ENCODE measurements at places on chromosomes 7 and 10.
A peak's percentile ranks its signal among the peaks of the same experiment; 100 is the strongest.

DNA sequence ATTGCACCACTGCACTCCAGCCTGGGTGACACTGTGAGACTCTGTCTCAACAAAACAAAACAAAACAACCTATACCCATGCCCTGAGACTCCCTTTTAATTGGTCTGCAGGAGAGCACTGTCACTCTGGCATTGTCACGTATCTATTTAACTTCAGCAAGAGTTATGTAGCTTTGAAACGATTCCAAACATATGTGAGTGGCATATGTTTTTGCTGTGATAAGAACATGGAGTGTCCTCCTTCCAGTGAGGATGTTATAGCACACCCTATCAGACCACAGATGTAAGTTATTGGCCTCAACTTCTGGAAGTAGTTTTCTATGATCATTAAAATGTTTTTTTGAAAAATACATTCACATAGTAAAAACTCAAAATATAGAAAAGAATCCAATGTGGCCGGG lies 15.5 kb upstream of the DNAJC12 start:
- peak; percentile 4 for DNase-seq

DNA sequence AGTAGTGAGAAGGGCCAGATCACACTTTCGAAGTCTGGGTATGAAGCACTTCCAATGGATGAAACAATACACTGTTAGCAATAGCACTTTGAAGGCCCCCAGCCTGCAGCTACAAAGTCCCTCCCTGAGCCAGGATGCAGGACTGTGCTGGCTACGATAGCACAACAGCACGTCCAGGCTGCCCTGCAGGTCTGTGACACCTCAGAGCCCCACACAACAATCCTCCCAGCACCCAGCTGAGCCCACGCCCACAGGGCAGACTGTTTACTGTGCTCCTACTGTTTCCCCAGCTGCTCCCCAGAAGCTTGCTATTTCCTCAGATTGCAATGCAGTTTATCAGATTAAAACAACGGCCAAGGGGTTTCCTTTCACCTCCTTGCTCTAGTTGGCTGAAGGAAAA lies 71.4 kb downstream of the HTR5A start:
- DNase-seq = peak; percentile 41

DNA sequence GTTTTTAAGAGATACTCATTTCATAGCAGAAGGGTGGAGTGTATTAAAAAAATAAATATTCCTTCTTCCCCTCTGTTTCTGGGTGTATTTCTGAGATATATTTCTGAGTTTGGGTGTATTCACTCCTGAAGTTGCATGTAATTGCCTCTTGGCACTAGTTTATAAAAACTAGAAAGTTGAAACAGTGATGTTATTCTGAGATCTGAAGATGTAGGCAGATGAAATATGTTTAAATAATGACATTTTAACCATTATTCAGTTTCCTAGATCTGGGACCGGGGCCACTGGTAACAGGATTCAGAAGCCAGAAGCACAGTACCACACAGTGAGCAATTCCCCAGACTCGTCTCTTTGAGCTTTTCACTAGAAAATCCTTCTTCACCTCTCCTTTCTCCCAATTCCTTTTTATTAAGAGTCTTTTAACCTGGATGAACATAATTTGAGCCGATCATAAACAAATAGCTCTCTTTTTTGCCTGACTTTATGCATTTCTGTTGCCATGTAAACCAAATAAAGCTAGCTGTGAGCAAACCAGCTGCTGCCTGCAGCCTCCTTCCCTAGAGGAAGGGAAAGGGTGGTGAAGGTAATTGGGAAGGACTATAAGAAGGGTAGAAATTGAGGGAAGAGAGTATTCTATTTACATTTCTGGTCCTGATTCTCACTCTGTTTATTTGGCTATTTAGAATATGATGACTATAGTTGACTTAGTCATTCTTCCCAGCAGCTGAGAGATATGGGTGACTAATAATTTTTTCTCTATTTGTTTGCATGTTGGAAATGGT lies 101.8 kb upstream of the STRIP2 start:
- no peak for DNase-seq

DNA sequence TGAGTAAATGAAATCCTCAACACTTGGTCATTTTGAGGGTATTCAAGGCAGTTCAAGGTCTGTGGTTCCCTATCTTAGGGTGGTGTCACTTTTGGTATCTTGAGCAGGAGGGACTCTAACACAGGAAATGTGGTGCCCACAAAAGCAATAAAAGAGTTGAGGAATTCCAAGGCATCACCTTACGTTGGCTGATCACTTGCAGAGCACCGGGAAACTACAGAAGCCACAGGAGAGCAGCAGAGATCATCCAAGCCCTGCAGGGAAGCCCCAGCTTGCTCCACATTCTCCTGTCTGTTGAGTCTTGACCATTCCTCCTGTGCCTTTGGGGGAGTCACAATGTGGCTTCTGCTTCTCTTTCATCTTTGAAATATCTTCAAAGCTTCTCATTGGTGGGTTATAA lies 565.8 kb upstream of the ADARB2 start:
- no peak for DNase-seq

DNA sequence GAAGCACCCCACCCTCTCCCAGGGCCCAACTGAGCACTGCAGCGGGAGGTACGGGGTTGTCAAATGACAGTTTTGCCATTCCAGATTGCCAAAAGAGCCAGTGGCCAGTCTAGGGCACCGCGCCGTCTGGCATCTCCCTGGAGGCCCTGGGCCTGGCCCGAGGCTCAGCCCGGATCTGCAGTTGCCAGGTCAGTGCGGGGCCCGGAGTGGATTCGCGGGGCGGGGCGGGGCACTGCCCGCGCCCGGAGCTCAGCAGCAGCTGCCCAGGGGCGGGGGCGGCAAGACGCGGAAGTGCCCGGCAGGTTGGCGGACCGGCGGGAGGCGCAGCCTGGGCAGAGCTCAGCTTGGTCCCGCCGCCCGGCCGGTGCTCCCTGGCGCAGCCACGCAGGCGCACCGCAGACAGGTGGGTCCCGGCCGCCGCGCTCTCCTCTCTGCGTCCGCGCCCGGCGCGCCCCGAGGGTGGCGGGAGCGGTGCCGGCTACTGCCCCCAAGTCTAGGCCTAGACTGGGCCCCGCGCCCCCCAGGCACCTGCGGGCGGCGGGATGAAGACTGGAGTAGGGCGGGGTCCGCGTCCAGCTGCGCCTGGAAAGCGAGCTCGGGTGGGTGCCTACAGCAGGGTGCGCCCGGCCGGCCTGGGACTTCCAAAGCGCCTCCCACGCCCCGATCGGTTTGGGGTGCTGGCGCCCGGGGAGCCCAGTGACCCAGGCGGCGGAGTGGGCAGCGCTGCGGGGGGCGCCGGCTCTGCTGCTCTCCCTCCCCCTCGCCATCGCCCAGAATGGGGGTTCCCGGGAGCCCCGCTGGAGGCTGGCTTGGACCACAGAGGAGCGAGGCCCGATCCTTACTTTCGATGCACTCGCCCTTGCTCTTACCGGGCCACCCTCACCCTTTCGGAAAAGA lies at the start of gene IRF5:
TSS of gene IRF5 (plus strand) at position 281 of the 897 bp plus-strand sequence. CDS start 4,155 bp downstream, outside the sequence.
- DNase-seq = peak; percentile 15

GRCh38 chr10:31320550-31321211 lies 1.7 kb downstream of the ZEB1 start:
- peak; percentile 68 for DNase-seq

Measured in NCI-H2171 treated with DMSO at 0.1 percent for 48 hours (cell line).